Chondrocyte (in vitro differentiated cells): ENCODE measurements at places on chromosomes 7 and 10. TPM values are rescaled to one million over a fixed set of nuclear protein-coding genes. Genes with fewer than 3 reads are reported as not detected.

PEX1 gene
- 9.9 to 17.0 TPM (median 11.6 TPM) in 3 replicates for total RNA-seq

ADAM12 gene
- 92.2 to 175 TPM (median 166 TPM) in 3 replicates for total RNA-seq

EIF4H gene
- total RNA-seq: 209 to 219 TPM (median 217 TPM) in 3 replicates

ZNF425 gene
- 4.0 to 4.5 TPM (median 4.1 TPM) in 3 replicates for total RNA-seq

STRIP2 gene
- total RNA-seq: 0.87 to 1.3 TPM (median 1.2 TPM) in 3 replicates
